Activated T-helper 17 cell treated with anti-CD3 and anti-CD28 coated beads, Interleukin-2, amount 50 U/mL, for 72 hours (primary cell): ENCODE measurements at places on chromosomes 5 and 9. TPM values are rescaled to one million over a fixed set of nuclear protein-coding genes. Genes with fewer than 3 reads are reported as not detected.

CCL28 gene
- 11.4 TPM for total RNA-seq

NEUROG1 gene
- total RNA-seq, result not detected

CETN3 gene
- 31.3 TPM for total RNA-seq

GRCh38 chr5:3825531-3826451 lies 230.2 kb downstream of the IRX1 start:
- ATAC-seq, result no peak

- ATAC-seq, result no peak
Observed at GRCh38 chr9:71928376-71928775, 16.9 kb downstream of the C9orf85 start.

DNA sequence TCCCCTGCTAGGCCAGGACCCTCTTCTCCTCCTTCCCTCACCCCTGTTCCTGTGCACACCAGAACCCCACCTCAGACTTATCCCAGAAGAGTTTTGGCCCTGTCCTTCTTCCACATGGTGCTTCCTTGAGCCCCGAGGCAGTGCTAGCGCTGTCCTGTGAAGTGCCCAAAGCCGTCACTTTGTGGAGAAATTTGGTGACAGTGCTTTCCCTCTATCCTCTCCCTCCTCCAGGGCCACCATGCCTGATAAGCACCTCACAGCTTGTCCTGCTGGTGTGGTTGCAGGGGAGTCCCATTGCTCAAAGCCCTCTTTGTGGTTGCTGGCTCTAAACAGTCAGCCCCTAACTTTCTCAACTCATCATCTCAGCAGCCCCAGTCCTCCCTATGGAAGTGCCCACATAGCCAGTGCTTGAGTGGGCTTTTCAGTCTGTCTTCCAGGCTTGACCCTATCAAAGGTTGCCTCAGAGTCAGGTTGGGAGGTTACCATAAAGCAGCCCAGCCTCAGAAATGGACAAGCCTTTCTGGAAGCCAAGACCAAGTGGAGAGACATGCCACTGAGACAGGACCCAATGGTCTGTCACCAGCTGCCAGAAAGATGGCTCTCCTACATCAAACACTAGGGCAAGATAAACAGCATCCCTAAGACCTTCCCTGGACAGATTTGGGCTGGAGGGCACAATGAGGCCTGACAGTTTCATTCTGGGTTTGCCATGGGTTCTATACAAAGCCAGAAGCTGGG lies 18.0 kb downstream of the IGIP start:
- no peak for ATAC-seq

GRCh38 chr5:153460421-153460820 lies 30.0 kb upstream of the GRIA1 start:
- no peak for ATAC-seq

GRCh38 chr9:71755869-71756268 lies 12.4 kb downstream of the CEMIP2 start:
- no peak for ATAC-seq

CFAP77 gene
- not detected for total RNA-seq

DNA sequence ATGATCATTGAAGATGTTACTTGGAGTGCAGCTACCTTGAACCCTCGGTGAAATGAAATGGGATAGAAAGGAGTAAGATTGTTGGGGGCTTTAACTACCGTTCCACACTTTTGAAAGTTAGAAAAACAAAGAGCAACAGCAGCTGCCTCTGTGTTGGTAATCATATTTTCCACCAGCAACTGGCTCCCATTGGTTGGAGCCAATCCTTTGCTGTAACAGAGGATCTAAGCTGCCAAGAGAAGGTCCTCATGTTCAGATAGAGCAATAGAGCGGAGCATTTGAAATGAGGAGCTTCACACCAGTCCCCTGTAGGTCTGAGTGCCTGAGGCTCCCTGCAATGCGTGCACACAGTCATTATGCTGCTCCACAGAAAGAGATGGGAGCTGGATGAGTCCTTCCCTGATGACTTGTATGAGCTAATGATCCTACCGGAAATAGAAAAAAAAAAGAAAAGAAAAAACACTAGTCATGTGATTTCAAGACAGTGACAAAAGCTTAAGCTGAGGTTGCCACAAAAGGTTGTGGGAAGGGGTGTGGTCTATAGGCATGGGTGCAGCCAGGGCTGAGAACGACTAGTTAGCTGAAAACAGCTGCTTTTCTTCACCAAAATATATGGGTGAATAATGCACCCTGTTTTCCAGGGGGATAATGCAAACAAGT lies 300.7 kb downstream of the MLLT3 start:
- peak; percentile 71 for ATAC-seq

SMIM33 gene
- total RNA-seq, result 0.54 TPM

DNA sequence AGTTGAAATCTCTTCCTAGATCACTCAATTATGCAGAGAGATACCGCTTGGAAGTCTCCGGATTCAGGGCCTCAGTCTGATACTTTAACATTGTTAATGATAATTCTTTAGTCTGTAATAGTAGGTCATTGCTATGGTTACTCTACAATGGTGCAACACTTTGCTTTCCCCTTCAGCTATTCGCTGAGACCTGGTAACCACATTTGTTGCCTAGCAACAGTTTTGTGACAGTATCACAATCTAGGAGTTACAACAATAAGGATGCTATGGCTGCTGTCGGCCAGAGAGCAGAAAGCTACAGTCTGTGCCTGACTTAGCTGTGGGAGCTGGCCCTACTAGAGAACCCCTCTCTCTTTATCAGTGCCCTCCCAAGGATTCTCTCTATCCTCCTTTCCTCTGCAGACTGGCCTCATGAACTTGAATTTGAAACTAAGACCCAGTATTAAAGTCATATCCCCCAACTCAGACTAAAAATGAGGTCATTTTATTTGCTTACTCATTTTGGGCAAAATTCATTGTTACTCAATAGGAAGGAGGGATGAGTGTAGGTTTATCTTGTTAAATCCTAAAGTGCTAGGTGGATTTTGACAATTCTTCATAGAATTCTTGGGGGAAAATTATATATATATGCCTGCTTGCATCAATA lies 39.3 kb downstream of the NR2F1 start:
- ATAC-seq, result peak; percentile 55

- no peak for ATAC-seq
Observed at GRCh38 chr5:79030663-79031484, 38.6 kb downstream of the DMGDH start.

GRCh38 chr9:93051680-93052089 lies 6.8 kb upstream of the SUSD3 start:
- ATAC-seq, result no peak

- no peak for ATAC-seq
Observed at GRCh38 chr5:14574096-14574495, 7.5 kb upstream of the OTULINL start.

INSL4 gene
- total RNA-seq, result not detected
